MM.1S (cell line): ENCODE measurements at places on chromosomes 6 and 20.

- no peak for DNase-seq
These were observed 105.7 kb upstream of the LAMP5 start for GRCh38 chr20:9408422-9409300.

DNA sequence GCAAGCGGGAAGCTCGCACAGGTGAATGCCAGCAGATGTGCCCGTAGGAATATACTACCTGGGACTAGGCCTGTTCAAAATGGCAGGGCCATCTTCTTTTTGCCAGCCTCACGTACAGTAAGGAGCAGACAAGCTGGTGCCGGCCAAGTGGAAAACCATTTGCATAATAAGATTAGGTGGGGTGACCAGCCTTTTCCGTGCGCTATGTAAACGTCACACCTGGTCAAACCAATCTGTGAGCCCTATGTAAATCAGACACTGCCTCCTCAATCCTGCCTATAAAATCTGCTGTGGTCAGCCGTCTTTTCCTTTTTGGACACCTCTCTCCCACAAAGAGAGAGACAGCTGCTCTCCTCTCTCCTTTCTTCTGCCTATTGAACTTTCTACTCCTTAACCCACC is 60.8 kb upstream of the TMEM30A start:
- DNase-seq, result no peak

- DNase-seq, result no peak
These were observed 46.3 kb downstream of the KIF6 start for GRCh38 chr6:39678914-39679313.

GRCh38 chr6:166736634-166737033 is 109.6 kb upstream of the RPS6KA2 start:
- no peak for DNase-seq

DNA sequence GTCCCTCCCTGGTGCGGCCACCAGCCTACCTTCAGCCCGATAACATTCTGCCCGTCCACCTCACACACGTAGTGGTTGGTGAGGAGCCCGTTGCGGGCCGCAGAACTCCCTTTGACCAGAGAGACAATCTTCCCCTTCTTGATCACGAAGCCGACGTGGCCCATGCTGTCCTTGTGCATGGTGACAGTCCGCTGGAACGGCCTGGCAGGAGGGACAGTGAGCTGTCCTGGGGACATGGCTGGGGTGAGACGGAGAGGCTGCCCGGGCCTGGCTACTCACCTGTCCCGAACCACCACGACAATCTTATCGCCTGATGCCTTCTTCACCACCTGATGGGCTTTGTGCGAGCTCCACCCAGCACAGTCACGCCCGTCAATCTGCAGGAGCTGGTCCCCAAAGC is 16.6 kb downstream of the SDCBP2 start:
- DNase-seq, result no peak
